MG63 (cell line): ENCODE measurements at places on chromosomes 4 and X. TPM values are rescaled to one million over a fixed set of nuclear protein-coding genes. Genes with fewer than 3 reads are reported as not detected.

POU4F2 gene
- not detected in 2 replicates for total RNA-seq

RHOXF1 gene
- total RNA-seq, result not detected in 2 replicates

SMR3B gene
- not detected in 2 replicates for total RNA-seq

HEPH gene
- 0.42 and 0.82 TPM in 2 replicates for total RNA-seq

ZCCHC18 gene
- not detected in 2 replicates for total RNA-seq

ZDHHC15 gene
- total RNA-seq, result not detected in 2 replicates

DMP1 gene
- total RNA-seq, result not detected in 2 replicates

ELK1 gene
- total RNA-seq, result 33.2 and 39.4 TPM in 2 replicates

CACNA1F gene
- not detected in 2 replicates for total RNA-seq

GRID2 gene
- not detected in 2 replicates for total RNA-seq

MAML3 gene
- 0.12 and 0.13 TPM in 2 replicates for total RNA-seq

HPSE gene
- 2.1 TPM in 1 of 2 replicates, not detected in the other for total RNA-seq

SLC49A3 gene
- 0.49 TPM in 1 of 2 replicates, not detected in the other for total RNA-seq

XKRX gene
- total RNA-seq, result not detected in 2 replicates

STPG2 gene
- total RNA-seq, result not detected in 2 replicates

GYPE gene
- 0.10 and 0.20 TPM in 2 replicates for total RNA-seq

HTN3 gene
- not detected in 2 replicates for total RNA-seq

ACE2 gene
- total RNA-seq, result not detected in 2 replicates

SLC9B1 gene
- 1.5 and 2.3 TPM in 2 replicates for total RNA-seq

CT45A2 gene
- total RNA-seq, result not detected in 2 replicates

HSFX2 gene
- not detected in 2 replicates for total RNA-seq

PCDH7 gene
- total RNA-seq, result not detected in 2 replicates

RADX gene
- total RNA-seq, result 10.1 and 10.5 TPM in 2 replicates

DACH2 gene
- total RNA-seq, result not detected in 2 replicates

TCEAL7 gene
- not detected in 2 replicates for total RNA-seq

ZNF330 gene
- 18.5 and 24.0 TPM in 2 replicates for total RNA-seq

PDCL2 gene
- not detected in 2 replicates for total RNA-seq
